Stimulated activated CD8-positive, alpha-beta memory T cell treated with anti-CD3 and anti-CD28 coated beads, Interleukin-2, amount 100 ng/mL, for 1 hour (primary cell): ENCODE measurements at places on chromosomes 12 and 14.

- no peak for DNase-seq
Observed at GRCh38 chr14:91774140-91775096, 42.5 kb upstream of the CATSPERB start.

- DNase-seq: no peak
Observed at GRCh38 chr12:110750784-110751461, 8.2 kb upstream of the PPP1CC start.

GRCh38 chr14:70653662-70654061, 11.9 kb downstream of the TTC9 start:
- no peak for DNase-seq

- no peak for DNase-seq
Observed at GRCh38 chr12:26046906-26047305, 77.9 kb downstream of the BHLHE41 start.

- DNase-seq: no peak
Observed at GRCh38 chr12:6936636-6937480, 6.8 kb upstream of the RNU7-1 start.

- no peak for DNase-seq
Observed at GRCh38 chr12:75364919-75365318, 26.0 kb upstream of the GLIPR1L2 start.

DNA sequence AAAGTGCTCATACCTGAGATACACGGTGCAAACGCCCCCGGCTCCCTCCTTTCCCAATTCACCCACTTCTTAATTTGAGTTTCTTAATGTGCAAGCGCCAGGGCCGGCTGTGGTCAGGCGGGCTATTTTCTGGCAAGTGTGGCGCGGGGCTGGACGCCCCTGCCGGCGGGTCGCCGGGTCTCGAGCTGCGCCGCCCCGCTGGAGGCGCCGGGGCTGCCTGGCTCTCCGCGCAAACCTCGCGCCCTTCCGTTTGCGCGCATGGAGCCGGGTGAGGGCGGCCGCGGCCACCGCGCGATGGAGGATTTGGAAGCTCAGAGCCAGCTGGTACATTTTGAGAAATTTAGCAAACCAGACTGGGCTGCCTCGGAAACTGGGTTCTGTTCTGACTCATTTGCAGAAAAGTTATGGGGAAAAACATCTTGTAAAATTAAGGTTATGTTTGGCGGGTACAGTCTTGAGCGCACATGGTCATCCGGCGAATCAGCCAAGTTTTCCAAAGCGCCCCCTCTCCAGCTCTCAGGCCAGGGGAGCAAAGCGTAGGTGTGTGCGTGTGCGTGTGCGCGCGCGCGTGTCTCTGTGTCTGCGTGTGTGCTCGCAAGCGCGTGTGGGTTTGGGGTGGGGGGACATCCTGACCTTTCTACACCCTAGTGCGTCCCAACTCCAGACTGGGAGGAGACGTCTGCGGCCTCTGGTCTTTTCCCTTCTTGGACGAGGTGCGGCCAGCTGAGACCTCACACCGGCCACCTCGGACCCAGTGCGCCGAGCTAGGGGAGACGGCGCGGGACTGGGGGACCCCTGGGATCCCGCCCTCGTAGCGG, 6.5 kb upstream of the OTX2 start:
- no peak for DNase-seq

GRCh38 chr14:99042381-99043266, 229.4 kb downstream of the BCL11B start:
- no peak for DNase-seq

DNA sequence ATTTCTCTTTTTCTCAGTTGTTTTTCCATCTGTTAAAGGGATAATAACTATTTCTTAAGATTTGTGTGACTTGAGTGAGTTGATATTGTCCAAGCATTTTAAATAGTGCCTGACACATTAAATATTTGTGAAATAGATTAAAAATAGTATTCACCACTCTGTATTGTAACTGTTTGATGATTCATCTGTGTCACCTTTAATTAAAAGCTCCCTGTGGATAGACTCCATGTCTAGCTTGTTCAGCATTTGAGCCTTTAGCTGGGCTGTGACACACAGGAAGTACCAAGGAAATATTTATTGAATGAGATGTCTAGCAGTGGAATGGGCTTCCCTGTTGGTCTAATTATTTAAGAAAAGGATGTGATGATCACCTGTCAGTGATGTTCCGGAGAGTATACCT, 1.8 kb upstream of the GLIPR1L2 start:
- DNase-seq: no peak

DNA sequence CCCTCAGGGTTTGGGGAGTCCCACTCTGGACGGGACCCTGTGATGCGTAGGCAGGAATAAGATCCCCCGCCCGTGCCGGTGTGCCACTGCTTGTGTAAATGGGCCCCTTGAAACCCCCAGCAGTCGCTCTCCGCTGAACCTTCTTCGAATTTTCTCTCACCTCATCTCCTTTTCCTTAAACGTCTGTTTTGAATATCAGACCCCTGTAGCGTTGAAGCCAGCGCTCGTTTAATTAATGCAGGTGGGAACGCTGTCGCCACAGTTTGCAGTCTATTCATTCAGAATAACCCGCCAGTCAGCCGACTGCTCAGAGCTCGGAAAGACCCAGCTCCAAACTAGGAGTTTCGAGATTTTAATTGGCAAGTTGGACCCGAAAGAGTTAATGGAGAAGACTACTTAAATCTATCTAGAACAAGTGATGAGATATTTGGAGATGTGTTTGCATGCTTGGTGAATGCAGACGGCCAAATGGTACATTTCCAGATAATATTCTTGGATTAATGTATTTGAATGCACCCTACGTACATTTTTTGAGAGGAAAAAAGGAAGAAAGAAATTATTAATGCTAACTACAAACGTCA, 739 bp upstream of the PPP2R5E start:
- no peak for DNase-seq

DNA sequence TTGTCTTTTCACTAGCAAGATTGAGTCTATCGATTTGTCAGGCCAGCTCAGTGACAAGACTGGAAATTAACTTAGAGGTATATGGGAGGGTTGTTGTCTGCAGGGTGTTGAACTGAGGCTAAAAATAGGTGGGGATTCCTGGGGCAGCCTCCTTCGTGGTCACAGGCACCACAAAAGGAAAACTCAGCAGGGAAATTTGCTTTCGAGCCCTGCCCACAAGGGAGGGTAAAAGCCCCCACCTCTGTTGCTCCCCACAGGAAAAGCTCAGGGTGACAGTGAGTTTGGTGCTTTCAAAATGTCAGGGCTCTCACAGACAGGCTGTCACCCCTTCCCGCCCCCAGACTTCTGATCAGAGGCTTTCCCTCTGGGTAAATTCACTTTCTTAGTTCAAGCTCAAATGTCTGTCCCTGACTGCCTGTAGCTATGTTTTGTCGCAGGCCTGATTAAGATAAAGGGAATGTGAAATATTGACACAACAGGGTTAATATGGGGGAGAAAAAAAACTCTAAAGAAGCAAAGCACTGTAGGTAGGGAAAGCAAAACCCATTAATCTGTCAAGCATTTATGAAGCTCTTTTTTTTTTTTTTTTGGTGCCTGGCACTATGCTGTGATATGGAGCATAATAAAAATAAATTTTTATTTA, 11.7 kb upstream of the NFKBIA start:
- DNase-seq: no peak

GRCh38 chr14:50778721-50779483, 52.1 kb downstream of the NIN start:
- DNase-seq: no peak

- no peak for DNase-seq
Observed at GRCh38 chr14:24463017-24463883, 20.7 kb upstream of the SDR39U1 start.

DNA sequence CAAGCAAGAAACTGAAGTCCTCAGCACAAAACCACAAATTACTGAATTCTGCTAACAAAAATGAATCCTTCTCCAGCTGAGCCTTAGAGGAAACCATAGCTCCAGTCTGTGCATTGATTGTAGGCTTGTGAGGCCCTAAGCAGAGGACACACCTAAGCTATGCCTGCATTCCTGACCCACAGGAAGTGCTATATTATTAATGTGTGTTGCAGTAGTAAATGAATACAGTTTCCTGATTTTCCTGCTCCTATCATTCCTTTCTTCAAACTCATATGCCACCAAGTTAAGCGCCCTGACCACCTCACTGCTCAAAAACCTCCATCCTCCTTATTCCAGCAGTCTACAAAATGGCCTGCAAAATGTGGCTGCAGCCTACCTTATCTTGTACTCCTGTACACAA, 151.9 kb upstream of the ABCD2 start:
- DNase-seq: no peak

GRCh38 chr14:29370024-29370423, 557.6 kb downstream of the PRKD1 start:
- no peak for DNase-seq

DNA sequence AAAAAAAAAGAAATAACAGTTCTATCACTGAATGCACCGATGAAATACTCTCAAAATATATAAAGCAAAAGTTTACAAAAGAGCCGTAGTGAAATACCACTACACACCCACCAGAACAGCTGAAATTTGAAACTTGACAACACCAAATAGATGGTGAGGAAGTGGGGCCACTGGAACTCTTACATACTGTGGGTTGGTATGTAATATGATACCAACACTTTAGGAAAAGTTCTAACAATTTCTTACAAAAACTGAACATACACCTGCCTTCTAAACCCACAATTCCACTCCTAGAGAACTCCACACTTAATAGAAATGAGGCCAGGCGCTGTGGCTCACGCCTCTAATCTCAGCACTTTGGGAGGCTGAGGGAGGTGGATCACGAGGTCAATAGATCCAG, 14.1 kb downstream of the EIF5 start:
- DNase-seq: no peak

GRCh38 chr14:26528415-26529182, 69.2 kb downstream of the NOVA1 start:
- no peak for DNase-seq

DNA sequence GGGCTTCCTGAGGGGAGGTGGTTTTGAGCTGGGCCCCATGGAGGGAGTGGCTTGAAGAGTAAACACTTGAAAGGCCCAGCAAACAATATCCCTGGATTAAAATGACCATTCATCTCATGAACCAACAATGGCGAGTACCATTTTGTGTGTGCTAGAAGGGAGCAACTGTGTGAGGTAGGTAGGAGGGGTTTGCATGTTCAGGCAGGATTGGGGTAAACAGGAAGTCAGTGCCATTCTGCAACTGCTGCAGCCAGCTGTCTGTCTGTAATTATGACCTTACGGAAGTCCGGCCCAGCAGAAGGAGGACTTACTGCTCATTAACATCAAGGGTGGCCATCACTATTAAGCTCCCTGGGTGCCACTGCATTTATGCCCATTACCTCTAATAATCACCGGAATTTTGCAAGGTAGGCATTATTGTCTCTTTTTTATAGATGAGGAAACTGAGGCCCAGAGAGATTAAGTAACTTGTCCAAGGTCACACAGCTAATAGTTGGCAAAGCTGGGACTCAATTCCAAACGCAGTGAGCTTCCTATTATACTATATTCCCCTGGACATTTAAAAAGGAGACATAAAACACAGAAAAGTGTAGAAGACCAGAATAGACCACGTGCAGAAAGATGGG, 16.6 kb upstream of the IFI27L2 start:
- DNase-seq: no peak

GRCh38 chr14:95533822-95534221, 1.0 kb upstream of the GLRX5 start:
- no peak for DNase-seq

- no peak for DNase-seq
Observed at GRCh38 chr12:89244536-89244935, 107.8 kb downstream of the DUSP6 start.

DNA sequence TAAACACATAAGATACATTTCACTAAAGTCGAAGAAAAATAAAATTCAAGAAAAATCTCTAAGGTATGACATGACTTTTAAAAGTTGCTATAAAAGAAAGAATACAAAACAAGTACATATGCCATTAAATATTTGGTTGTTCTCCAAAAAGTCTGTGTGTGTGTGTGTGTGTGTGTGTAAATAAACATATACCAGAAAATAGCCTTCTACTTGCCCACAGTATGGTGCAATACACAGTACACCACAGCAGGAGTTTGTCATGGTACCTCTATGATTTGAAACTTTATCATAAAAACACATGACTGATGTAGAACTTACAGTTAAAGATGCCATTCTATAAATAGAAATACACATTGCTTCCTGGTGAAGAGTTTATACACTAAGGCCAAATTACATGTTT, 692.7 kb upstream of the MGAT4C start:
- DNase-seq: no peak

- DNase-seq: no peak
Observed at GRCh38 chr12:89521364-89522223, 3.0 kb downstream of the GALNT4 start.

GRCh38 chr12:117334051-117334450, 27.4 kb downstream of the NOS1 start:
- DNase-seq: no peak

DNA sequence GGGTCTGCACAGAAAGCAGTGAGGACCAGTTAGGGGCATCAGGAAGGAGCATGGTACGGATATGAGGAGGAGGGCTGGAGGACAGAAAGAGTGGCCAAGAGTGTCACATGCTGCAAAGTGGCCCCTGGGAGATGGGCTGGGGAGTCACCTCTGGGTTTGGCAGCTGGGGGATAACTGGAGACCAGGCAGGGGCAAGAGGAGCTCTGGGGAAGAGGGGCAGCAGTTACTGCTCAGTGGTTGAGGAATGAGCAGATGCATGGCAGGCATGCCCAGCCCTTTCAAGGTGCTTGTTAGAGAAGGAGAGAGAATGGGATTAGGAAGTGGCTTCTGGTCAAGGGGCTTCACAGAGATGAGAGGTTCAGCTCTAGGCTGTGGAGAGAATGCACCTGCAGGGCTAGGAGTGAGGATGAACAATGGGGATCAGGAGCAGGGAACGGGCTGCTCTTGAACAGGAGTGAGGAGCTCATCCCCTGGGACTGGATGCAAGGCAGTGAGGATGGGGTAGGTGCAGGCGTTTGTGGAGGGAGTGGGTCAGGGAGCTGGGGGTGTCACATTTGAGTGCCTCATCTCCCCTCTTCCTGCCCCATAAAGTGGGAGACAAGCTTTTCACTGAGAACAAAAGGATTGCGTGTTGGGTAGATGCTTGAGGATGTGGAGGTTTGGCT, 127.5 kb downstream of the PAPOLA start:
- no peak for DNase-seq

DNA sequence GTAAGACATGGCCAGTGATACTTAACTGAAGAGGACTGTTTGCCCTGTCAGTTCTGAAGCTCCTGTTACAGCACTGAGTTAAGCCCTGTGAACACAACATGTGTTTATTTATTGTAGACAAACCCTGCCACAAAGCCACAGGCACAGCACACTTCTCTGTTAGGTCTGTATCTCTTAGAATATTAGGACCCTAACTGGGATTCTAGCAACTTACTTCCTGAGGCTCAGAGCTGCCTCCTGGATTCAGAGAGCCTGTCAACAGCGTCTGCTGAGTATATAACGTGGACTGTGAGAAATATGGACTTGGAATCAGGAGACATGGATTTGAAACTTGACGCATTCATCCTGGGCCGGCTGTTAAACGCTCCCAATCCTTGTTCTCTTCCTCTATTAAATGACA, 135.0 kb upstream of the HIF1A start:
- DNase-seq: no peak

GRCh38 chr12:121442028-121442948, 42.4 kb downstream of the RNF34 start:
- DNase-seq: no peak

- DNase-seq: no peak
Observed at GRCh38 chr14:91918186-91918883, 29.2 kb downstream of the FBLN5 start.
